ENCODE measurements at places on chromosomes 5 and 9. TPM values are rescaled to one million over a fixed set of nuclear protein-coding genes. Genes with fewer than 3 reads are reported as not detected.

GRCh38 chr5:86175224-86175623, 442.5 kb upstream of the COX7C start:
- DNase-seq, result no peak

DNA sequence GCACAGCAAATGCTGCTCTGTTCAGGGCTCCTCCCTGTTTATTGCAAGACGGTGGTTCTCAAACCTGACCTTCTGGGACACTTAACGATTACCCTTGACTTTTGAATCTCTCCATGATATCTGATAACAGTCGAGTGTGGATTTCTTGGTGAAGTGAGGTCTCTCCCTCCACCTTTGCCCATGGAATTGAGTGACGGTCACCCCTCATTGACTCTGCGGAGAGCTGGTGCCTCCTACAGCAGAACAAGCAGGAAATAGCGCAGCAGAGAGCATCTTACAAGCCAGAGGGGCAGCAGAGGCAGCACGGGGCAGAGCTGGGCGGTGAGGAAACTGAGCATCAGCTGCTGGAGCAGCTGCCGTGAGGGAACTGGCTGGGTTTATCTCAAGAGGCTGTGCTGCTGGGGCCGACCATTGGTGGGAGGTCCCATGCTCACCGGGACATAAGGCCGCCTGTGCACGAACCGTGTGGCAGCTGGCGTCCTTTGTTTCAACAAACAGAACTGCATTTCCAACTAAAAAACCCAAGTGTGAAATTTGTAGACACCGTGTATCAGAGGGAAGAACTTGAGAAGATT, 189.8 kb downstream of the MTRR start:
- no peak for DNase-seq

DNA sequence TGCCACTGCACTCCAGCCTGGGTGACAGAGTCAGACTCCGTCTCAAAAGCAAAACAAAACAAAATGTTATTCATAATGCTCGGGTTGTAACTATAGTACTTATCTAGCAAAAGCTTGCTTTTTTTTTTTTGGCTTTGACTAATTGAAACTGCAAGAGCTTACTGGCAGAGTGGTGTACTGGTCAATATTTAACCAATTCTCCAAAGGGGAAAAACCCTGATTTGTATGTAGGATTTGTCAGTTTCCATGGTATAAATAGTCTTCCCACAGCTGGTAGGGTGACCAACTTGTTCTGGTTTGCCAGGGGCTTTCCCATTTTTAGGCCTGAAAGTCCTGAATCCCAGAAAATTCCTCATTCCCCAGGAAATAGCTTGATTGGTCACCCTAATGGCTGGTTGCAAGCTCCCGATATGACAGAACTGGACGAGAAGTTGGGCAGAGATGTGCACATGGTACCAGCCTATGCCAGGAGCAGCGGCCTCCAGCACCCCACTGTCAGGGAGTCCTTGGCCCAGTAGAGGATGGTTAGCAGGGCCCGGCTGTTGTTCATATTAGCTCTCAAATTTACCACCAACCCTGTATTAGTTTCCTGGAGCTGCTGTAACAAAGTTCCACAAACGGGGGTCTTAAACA, 58.0 kb downstream of the FXN start:
- no peak for DNase-seq

DNA sequence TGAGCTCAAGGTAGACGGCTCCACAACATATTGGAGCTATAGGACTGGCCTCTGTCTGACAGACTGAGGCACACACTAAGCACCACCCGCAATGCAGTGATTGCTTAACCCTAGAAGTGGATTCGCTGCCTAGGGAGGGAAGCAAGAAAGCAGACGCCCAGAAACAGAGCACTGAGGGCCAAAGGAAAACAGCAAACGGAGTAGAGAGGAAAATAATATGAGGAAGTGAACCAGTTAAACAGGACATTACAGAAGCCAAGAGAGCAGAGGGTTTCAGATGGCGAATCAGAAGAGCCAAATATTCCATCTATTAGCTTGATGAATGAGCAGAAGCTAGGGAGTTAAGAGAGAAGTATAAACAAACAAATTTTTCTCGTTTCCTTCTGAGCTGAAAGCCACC, 139.2 kb upstream of the LHFPL2 start:
- peak; percentile 82 for DNase-seq

DNA sequence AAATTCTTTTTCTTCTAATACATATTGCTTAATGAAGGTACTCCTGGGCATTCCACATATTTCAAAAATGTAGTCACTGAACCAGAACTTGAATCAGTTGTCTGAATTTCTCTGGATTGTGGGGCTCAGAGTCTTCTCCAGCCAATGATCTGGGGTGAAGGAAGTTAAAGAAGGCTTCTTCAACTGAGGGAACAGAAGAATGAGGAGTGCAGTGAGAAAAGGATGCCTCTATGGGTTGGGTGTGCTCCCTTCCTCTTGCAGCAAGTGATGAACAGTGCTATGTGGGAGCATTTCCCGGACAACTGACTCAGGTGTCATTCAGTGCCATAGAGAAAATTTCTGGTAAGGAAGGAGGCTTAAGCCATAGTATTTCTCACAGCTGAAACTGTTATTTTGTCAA, 7.9 kb downstream of the LNPEP start:
- no peak for DNase-seq

DNA sequence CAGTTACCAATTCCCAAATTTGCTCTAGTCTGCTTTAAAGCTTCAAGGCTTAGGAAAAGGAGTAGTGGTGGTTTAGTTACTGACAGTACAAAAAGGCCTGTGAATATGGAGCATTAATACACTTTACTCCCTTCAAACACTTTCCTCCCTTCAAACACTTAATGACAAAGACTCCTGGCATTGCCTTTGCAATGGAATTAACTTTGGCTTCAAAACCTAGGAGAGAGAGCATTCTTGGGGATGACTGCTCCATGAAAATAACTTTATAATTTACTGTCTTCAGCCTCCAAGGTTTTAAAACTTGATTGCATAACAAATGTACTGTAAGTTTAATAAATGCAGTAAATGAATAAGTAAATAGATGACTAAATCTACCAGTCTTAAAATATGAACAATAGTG, 185.6 kb downstream of the TRPM3 start:
- DNase-seq, result no peak

DNA sequence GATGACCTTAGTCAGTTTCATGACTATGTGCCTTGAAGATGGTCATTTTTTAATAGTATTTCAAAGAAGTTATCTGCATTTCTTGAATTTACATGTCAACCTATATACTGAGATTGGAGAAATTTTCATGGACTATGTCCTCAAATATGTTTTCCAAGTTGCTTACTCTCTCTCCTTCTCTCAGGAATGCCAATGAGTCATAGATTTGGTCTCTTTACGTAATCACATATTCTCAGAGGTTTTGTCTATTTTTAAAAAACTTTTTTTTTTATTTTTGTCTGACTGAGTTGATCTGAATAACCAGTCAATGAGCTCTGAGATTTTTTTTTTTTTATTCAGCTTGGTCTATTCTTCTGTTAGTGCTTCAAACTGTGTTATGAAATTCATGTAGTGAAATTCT, 374.7 kb upstream of the GRIN3A start:
- no peak for DNase-seq

GRCh38 chr5:109410389-109411148, 795 bp upstream of the PJA2 start:
- DNase-seq, result no peak

DNA sequence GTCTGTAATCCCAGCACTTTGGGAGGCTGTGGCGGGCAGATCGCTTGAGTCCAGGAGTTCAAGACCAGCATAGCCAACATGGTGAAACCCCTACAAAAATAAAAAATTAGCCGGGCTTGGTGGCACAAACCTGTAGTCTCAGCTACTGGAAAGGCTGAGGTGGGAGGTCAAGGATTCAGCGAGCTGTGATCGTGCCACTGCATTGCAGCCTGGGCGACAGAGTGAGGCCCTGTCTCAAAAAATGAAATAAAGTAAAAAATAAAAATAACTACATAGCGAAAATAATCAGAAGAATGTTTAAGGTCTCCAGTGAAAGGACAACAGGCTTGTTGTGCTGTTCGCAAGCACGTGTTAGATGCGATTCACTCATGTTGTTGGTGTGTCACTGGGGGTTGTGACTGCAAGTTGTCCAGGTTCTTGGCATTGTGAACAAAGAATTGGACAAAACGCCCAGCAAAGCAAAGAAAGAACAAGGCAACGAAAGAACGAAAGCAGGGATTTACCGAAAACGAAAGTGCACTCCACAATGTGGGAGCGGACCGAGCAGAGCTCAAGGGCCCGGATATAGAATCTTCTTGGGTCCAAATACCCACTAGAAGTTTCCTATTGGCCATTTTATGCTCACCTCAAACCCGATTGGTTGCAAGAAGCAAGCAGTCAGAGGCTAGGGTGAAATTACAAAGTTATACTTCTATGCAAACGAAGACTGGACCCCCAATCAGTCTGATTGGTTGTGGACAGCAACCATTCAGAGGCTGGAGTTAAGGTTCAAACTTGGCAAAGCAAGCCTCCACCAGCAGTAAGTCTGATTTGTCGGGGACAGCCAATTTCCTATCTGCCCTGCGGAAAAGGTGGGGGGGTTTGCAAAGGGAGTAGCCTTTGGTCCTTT, 844 bp upstream of the MCCC2 start:
- DNase-seq, result peak; percentile 59

- DNase-seq, result no peak
Observed at GRCh38 chr9:89179540-89179894, 899 bp upstream of the SHC3 start.

DNA sequence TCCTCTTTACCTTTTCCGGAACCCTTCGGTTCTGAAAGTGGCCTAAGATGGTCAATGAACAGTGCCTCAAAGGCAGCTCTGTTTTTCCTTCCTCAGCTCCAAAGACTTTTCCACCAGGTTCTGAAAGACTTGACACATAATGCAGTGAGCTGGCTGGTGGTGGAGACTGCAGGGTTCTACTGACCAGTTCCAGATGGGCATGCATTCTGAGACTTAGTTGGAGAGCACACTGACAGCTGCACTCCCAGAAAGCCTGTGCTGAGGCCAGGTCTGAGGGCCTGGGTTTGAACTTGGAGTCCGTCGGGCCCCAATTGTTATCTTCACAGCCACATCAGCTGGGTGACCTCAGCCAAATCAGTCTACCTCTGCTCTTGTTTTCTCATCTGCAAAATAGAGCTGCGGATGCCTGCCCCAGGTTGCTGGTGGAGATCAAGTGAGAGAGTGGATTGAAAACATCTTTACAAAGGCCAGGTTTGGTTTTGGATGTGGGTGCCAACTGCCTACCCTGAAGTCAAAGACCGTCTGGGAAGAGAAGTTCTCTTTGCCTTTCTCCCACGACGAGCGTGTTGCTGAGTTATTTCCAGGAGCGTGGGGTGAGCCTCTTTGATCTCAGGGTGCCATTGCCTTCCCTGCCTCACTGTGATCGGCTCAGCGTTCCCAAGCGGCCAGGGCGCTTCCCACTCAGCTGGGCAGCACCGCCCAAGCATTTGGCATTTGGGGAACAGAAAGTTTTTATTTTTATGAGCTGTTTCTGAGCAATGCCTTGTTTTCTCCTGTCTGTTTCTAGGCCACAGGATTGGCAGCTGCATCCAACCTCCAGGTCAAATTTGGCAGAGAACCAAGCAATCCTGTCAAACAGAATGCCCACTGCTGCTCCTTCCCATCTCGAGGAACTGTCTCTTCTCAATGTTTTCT, 54.9 kb downstream of the RAD23B start:
- no peak for DNase-seq

- no peak for DNase-seq
Observed at GRCh38 chr5:80376557-80376956, 31.3 kb upstream of the ZFYVE16 start.

DNA sequence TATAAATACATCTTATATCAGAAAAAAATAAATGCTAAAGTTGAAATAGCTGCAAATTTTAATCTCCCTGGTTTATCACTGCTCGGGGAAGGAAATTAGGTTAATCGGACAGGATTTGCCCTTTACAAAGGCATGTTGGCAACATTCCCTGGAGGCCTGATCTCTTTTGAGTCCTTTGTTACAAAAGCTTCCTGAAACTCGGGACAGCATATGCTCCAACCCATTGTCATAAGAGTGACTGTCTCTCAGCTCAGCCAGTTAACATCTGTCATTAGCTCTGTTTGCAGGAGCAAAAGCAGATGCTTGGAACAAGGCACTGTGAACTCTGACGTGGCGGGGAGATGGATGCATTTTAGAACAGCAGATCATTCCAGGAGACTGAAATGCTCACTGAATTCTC, 80.6 kb downstream of the MYO10 start:
- DNase-seq, result peak; percentile 83

DNA sequence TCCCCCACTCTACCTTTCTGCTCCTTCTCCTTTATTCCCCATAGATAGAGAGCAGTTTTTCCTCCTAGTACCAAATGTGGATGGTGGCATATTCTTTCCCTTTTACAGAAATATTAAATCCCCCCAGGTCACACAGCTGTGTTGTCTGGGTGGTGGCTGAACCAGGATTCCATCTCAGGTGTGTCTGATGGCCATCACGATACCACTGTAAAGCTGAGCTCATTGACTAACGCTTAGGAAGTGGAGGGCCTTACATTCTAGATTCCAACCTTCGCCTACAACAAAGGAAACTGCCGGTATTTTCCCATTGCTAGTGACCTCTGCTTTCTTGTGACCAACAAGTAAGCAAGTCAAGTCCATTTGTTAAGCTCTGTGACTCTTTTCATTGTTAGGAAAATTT, 131.9 kb upstream of the KLF4 start:
- no peak for DNase-seq

DNA sequence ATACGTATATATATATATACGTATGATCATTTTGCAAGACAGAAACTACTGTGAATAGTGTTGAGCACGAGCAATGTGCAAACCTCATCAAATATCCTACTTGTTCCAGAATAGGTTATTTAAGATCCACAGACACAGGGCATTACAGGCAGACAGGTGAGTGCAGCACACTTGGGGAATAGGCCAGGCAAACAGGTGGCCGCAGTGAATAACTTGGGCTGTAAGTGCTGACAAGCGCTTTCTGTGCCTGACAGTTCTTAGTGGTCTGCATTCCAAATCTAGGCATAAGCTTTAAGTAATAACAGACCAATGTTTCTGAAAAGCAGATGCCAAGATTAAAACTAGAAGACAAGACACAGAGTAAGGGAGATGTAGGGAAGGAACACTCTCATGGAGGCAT, 77.9 kb downstream of the LHFPL2 start:
- DNase-seq, result no peak

- DNase-seq, result no peak
Observed at GRCh38 chr9:83032065-83032625, 30.8 kb downstream of the RASEF start.

DNA sequence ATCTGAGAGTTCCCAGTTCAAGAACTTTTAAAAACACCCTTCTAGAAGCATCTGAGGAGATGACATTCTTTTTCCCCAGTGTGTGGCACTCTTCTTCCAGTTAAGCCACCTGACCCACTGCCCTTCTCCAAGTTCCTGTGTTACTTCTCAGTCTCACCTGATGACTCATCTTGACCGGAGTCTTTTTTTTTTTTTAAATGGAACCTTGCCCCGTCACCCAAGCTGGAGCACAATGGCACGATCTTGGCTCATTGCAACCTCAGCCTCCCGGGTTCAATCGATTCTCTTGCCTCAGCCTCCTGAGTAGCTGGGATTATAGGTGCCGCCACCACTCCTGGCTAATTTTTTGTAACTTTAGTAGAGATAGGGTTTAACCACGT, 224.1 kb upstream of the DAB2 start:
- DNase-seq, result peak; percentile 20

GRCh38 chr5:131305138-131305689, 41.4 kb downstream of the CDC42SE2 start:
- no peak for DNase-seq

The SLC34A1 gene
- polyA plus RNA-seq, result not detected

The CCL21 gene
- not detected for polyA plus RNA-seq

The C5orf52 gene
- not detected for polyA plus RNA-seq

The PDE8B gene
- polyA plus RNA-seq, result not detected

The OTULINL gene
- polyA plus RNA-seq, result 0.03 TPM

The CMBL gene
- 19.8 TPM for polyA plus RNA-seq

The KIF24 gene
- polyA plus RNA-seq, result 2.2 TPM

The MATR3 gene
- 52.7 TPM for polyA plus RNA-seq

The NRG2 gene
- 0.30 TPM for polyA plus RNA-seq

The NINJ1 gene
- 75.4 TPM for polyA plus RNA-seq

The FAM221B gene
- not detected for polyA plus RNA-seq
